ENCODE measurements at places on chromosomes 2 and 18. TPM values are rescaled to one million over a fixed set of nuclear protein-coding genes. Genes with fewer than 3 reads are reported as not detected.

Gene VIL1
- total RNA-seq, result not detected

Gene RNF125
- 7.3 TPM for total RNA-seq

Gene DLGAP1
- 2.8 TPM for total RNA-seq

Gene FHOD3
- total RNA-seq, result 27.7 TPM

Gene CGREF1
- 6.7 TPM for total RNA-seq

Gene NOL4
- 0.09 TPM for total RNA-seq

Gene LCT
- not detected for total RNA-seq

Gene ANKRD12
- 68.8 TPM for total RNA-seq

Gene GMCL1
- 7.5 TPM for total RNA-seq

Gene LOXHD1
- total RNA-seq, result 1.3 TPM

- no peak overlapping the region for H3K4me3 ChIP-seq
- DNase-seq, result no peak
- no peaks in the 10 kb centered on the region for H3K27me3 ChIP-seq
- H3K36me3 ChIP-seq, result no peaks in the 10 kb centered on the region
Measured at GRCh38 chr2:2253172-2254016, 77.7 kb downstream of the MYT1L start.

- no peak overlapping the region for H3K4me3 ChIP-seq
- DNase-seq, result peak; percentile 77
- peaks cover 2% of the 10 kb centered on the region for H3K27me3 ChIP-seq
- peaks cover 34% of the 10 kb centered on the region for H3K4me1 ChIP-seq
Measured at GRCh38 chr2:216083464-216084281, 2.0 kb downstream of the TMEM169 start.

- H3K27ac ChIP-seq, result no peak overlapping the region
- peaks cover 4% of the 10 kb centered on the region for H3K27me3 ChIP-seq
- no peak overlapping the region for H3K4me3 ChIP-seq
- peaks cover 11% of the 10 kb centered on the region for H3K36me3 ChIP-seq
- peaks cover 28% of the 10 kb centered on the region for H3K4me1 ChIP-seq
- DNase-seq, result peak; percentile 58
Measured at GRCh38 chr2:20452551-20452950, 5.7 kb downstream of the RHOB start.

GRCh38 chr2:101802329-101802728 lies 104.8 kb downstream of the MAP4K4 start:
- H3K4me3 ChIP-seq, result no peak overlapping the region
- H3K27me3 ChIP-seq, result no peaks in the 10 kb centered on the region
- DNase-seq, result no peak
- H3K36me3 ChIP-seq, result no peaks in the 10 kb centered on the region
- no peak overlapping the region for H3K27ac ChIP-seq
- peaks cover 29% of the 10 kb centered on the region for H3K4me1 ChIP-seq

DNA sequence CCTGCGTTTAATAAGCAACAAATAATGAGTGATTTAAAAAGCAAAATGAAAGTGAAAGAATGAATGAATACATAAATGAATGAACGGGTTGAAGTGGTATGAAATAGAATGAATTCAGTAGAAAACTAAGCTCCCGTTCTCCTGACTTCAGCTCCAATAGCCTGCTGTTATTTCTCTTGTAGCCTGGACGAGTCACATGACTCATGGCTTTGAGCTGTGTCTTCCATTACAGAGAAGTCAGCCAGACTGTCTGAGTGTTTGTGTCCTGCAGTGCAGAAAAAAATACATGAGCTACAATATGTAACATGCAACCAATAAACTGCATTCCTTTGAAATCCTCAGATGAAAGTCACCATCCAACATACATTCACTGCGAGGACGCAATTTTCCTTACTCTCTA lies 21.2 kb downstream of the SCG2 start:
- no peaks in the 10 kb centered on the region for H3K4me1 ChIP-seq
- H3K27ac ChIP-seq, result no peak overlapping the region
- H3K4me3 ChIP-seq, result no peak overlapping the region
- no peaks in the 10 kb centered on the region for H3K36me3 ChIP-seq
- no peaks in the 10 kb centered on the region for H3K27me3 ChIP-seq

- H3K27me3 ChIP-seq, result no peaks in the 10 kb centered on the region
- H3K36me3 ChIP-seq, result no peaks in the 10 kb centered on the region
- H3K4me3 ChIP-seq, result no peak overlapping the region
Measured at GRCh38 chr2:156459720-156460119, 23.5 kb downstream of the GPD2 start.

DNA sequence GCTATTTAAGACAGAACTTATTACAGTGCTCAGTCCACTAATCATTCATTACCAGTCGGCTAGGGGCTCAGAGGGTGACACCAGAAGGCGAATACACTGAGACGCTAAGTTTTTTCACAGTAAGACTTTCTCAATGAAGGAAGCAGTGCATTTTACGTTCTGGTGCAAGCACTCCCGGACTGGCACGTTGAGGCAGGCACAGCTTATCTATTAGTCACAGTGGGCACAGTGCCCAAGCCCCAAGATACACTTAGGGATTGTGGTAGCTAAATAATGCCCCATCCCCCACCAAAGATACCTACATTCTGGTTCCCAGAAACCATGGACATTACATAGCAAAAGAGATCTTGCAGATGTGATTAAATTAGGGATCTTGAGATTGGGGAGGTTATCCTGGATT lies 32.6 kb upstream of the BCL11A start:
- H3K4me3 ChIP-seq, result no peak overlapping the region
- H3K27me3 ChIP-seq, result peaks cover 15% of the 10 kb centered on the region
- DNase-seq, result no peak
- no peak overlapping the region for H3K27ac ChIP-seq
- no peaks in the 10 kb centered on the region for H3K36me3 ChIP-seq
- H3K4me1 ChIP-seq, result peaks cover 2% of the 10 kb centered on the region

DNA sequence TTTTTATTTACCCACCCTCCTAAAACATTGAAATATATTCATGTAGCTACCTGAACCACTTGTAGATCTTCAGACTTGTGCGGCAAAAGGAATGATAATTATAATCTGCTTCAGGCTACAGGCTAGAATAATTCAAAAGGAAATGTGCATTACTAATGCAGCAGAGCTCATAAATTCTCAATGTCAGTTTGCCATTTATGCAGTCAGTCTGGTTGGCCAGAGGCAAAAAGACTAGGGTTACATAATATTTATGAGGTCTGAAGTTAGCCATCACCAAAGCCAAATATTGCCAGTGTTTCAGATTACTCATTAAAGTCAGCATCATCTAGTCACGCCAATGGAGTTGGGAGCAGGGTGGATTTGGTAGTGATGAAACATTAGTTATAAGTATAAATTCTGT lies 38.9 kb downstream of the METAP1D start:
- no peaks in the 10 kb centered on the region for H3K27me3 ChIP-seq
- no peak for DNase-seq

DNA sequence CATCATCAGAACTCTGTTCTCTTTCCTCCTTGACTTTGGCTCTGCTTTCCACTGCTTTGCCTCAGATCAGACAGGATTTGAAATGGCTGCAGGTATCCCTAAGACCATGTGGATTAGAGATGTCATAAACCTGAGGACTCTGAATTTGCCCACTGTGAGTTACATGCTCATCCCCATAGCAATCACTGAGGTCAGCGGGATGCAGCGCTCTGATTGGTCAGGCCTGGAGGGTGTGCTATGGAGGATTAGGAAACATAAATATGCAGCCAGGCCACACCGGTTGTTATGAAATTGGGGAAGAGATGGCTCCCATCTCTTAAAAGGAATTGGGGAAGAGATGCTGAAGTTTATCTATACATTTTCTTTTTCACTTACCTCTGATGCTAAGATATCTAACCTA lies 73.7 kb upstream of the DNAJC10 start:
- H3K4me1 ChIP-seq, result no peaks in the 10 kb centered on the region
- no peak overlapping the region for H3K27ac ChIP-seq
- peak; percentile 33 for DNase-seq
- H3K36me3 ChIP-seq, result no peaks in the 10 kb centered on the region

- H3K27ac ChIP-seq, result peak overlapping the region; percentile 43
- H3K36me3 ChIP-seq, result no peaks in the 10 kb centered on the region
- H3K4me3 ChIP-seq, result no peak overlapping the region
- H3K27me3 ChIP-seq, result peaks cover 14% of the 10 kb centered on the region
- peak; percentile 92 for DNase-seq
Measured at GRCh38 chr2:237020090-237020489, 65.6 kb upstream of the COPS8 start.

- no peaks in the 10 kb centered on the region for H3K27me3 ChIP-seq
- no peak for DNase-seq
- H3K4me3 ChIP-seq, result no peak overlapping the region
- peaks cover 5% of the 10 kb centered on the region for H3K4me1 ChIP-seq
- H3K36me3 ChIP-seq, result peaks cover 7% of the 10 kb centered on the region
Measured at GRCh38 chr2:157825885-157826284, 50.2 kb downstream of the ACVR1 start.

DNA sequence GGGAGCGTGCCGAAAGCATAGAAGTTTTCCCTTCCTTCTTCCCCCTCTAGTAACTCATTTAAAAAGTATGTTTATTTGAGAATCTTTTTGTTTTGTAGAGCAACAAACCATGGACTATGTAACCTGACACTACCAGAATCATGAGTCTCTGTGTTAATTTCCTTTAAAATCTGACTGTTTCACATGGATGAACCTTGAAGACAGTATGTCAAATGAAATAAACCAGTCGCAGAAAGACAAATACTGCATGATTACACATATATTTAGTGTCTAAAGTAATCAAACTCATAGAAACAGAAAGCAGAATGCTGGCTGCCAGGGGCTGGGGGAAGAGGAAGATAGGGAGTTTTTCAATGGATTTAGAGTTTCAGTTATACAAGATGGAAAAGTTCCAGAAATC lies 32.3 kb downstream of the PTPN2 start:
- H3K4me3 ChIP-seq, result no peak overlapping the region
- H3K36me3 ChIP-seq, result peaks cover 2% of the 10 kb centered on the region
- no peaks in the 10 kb centered on the region for H3K27me3 ChIP-seq
- no peaks in the 10 kb centered on the region for H3K4me1 ChIP-seq
- no peak overlapping the region for H3K27ac ChIP-seq

- H3K27ac ChIP-seq, result peak overlapping the region; percentile 47
- H3K4me3 ChIP-seq, result peak overlapping the region; percentile 45
- H3K36me3 ChIP-seq, result peaks cover 3% of the 10 kb centered on the region
- no peak for DNase-seq
Measured at GRCh38 chr2:240435948-240436682, 652 bp downstream of the GPC1 start.

DNA sequence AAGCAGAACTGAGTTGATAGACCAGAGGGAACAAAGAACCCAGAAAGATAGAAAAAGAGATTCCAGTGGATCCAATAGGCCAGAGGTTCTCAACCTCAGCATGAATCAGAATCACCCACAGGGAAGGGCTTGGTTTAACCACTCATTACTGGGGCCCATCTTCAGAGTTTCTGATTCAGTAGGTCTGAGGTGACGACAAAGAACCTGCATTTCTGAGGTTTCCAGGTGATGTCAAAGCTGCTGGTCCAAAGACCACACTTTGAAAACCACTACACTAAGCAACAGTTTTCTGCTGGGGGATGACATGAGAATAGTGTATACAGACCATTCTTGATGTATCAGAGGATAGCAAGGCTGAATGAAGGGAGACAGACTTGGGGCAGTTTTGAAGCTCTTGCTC lies 296.9 kb upstream of the STON1 start:
- no peak for DNase-seq
- no peaks in the 10 kb centered on the region for H3K4me1 ChIP-seq
- H3K36me3 ChIP-seq, result no peaks in the 10 kb centered on the region
- no peak overlapping the region for H3K27ac ChIP-seq
- H3K4me3 ChIP-seq, result no peak overlapping the region
- no peaks in the 10 kb centered on the region for H3K27me3 ChIP-seq

GRCh38 chr2:30867385-30867784 lies 60.1 kb upstream of the CAPN13 start:
- H3K36me3 ChIP-seq, result no peaks in the 10 kb centered on the region
- no peak for DNase-seq
- no peak overlapping the region for H3K4me3 ChIP-seq
- no peaks in the 10 kb centered on the region for H3K27me3 ChIP-seq
- H3K27ac ChIP-seq, result no peak overlapping the region

GRCh38 chr2:86290596-86291327 lies 46.7 kb downstream of the REEP1 start:
- H3K4me3 ChIP-seq, result no peak overlapping the region
- DNase-seq, result peak; percentile 63
- H3K4me1 ChIP-seq, result peaks cover 22% of the 10 kb centered on the region
- H3K36me3 ChIP-seq, result no peaks in the 10 kb centered on the region

DNA sequence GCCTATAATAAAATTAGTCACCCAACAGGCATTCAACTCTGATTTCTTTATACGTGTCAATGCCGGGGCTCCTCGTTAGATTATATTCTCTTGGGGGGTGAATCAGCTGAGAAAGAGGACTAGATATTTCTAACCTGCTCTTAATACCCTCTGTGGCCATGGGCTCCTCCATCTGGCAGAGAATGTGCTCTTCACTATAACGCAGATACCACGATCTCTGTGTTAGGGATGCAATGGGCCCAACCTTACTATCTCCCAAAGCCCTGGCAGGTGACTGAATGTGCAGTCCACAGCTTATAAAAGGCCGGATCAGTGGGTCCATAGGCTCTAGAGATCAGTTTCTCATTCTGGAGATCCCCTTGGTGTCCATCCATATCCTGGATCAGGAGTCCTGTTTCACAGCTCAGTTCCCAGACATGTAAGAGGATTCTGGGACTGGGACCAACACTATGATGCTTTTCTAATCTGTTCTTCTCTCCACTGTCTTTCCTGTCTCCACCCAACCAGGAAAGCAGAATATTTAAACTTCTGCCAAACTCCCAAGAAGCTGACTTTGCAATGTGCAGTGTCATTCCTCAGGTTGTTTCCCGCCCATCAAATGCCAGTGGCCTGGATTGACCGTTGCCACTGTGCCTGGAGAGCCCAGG lies 71.4 kb upstream of the CELF4 start:
- H3K27me3 ChIP-seq, result no peaks in the 10 kb centered on the region
- peak; percentile 61 for DNase-seq
- H3K4me1 ChIP-seq, result no peaks in the 10 kb centered on the region
- H3K4me3 ChIP-seq, result no peak overlapping the region
- no peak overlapping the region for H3K27ac ChIP-seq

GRCh38 chr18:6401687-6402086 lies 13.0 kb downstream of the L3MBTL4 start:
- peaks cover 3% of the 10 kb centered on the region for H3K27me3 ChIP-seq
- H3K4me3 ChIP-seq, result no peak overlapping the region
- H3K36me3 ChIP-seq, result no peaks in the 10 kb centered on the region
- H3K4me1 ChIP-seq, result peaks cover 7% of the 10 kb centered on the region
- no peak for DNase-seq
